ENCODE measurements at places on chromosomes 1 and 21. TPM values are rescaled to one million over a fixed set of nuclear protein-coding genes. Genes with fewer than 3 reads are reported as not detected.

DNA sequence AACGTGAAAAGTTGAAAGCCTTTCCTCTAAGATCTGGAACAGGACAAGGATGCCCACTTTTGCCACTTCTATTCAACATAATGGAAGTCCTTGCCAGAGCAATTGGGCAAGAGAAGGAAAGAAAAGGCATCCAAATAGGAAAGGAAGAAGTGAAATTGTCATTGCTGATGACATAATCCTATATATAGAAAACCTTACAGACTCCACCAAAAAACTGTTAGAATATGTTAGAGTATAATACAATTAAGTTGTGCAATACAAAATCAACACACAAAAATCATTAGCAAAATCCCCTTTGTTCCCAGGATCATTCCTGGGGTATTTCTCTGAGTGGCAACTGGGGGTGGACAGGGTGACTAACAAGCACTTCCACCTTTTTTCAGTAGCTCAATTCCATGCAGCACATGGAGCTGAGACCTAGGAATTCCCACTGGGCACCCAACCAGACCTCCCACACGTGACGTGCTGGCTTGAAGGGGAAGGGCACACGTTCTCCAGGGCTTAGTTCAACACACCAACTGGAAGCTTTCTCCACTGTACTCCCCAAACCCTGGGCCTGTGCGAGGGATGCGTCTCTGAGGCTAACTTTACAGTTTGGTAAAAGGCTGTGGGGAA lies 9.6 kb downstream of the STUM start:
- DNase-seq = no peak
- H3K4me1 ChIP-seq = no peaks in the 10 kb centered on the region
- no peaks in the 10 kb centered on the region for H3K36me3 ChIP-seq
- H3K27ac ChIP-seq = no peak overlapping the region
- no peak overlapping the region for H3K4me3 ChIP-seq
- peaks cover 6% of the 10 kb centered on the region for H3K27me3 ChIP-seq

The FCRL2 gene
- 0.23 TPM for total RNA-seq

DNA sequence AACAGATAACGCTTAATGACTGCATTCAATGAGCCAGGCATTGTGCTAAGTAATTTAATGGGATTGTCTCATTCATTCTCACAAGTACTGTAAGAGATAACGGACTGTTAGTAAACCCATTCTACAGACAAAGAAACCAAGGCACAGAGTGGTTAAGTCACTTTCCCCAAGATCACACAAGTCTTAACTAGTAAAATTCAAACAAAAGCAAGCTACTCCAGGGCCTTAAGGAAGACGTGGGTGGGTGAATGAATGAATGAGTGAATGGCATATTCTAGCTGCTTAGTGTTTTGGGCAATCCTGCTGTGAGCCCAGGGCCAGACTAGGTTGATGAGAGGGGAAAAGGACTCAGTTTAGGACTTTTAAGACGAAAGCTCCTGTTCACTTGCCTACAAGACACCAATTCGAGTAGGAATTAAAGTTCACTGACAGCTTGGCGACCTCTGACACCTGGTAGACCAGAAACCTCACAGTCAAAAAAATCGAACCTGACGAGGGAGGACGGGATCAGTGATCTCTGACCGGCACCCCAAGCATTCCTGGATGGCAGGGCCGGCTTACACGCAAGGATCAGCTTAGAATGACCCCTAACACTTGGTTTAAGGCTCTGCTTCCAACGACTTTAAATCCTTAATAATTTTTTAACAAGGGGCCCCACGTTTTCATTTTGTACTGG lies 557 bp downstream of the EMC1 start:
- H3K36me3 ChIP-seq = peaks cover 4% of the 10 kb centered on the region
- H3K4me1 ChIP-seq = peaks cover 21% of the 10 kb centered on the region
- no peaks in the 10 kb centered on the region for H3K27me3 ChIP-seq
- peak overlapping the region; percentile 83 for H3K4me3 ChIP-seq

The GPR25 gene
- not detected for total RNA-seq

GRCh38 chr21:25462517-25462971 lies 144.7 kb downstream of the MRPL39 start:
- no peak overlapping the region for H3K27ac ChIP-seq
- no peaks in the 10 kb centered on the region for H3K4me1 ChIP-seq
- H3K4me3 ChIP-seq = no peak overlapping the region

The ICOSLG gene
- 1.1 TPM for total RNA-seq

The VASH2 gene
- total RNA-seq = 0.08 TPM

DNA sequence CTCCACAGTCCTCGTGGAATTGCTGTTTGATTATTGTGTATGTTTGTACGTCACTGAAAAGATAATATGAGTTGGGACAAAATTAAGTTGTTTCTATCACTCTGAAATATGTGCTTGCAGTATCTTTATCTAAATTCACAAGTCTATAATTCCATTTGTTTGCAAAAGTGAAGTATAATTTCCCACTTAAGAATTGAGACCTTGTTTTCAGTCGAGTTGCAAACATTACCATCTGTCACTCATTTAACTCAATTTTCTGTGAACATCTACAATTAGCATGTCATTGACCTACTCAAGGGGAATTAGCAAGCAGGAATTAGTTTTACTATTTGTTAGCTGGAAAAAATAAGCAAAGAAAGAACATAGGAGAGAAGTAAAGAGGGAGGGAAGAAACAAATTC lies 195.8 kb downstream of the TPR start:
- no peak overlapping the region for H3K27ac ChIP-seq
- no peaks in the 10 kb centered on the region for H3K4me1 ChIP-seq
- no peaks in the 10 kb centered on the region for H3K27me3 ChIP-seq
- H3K4me3 ChIP-seq = no peak overlapping the region

- H3K4me3 ChIP-seq = no peak overlapping the region
- peak; percentile 10 for DNase-seq
- no peaks in the 10 kb centered on the region for H3K27me3 ChIP-seq
- H3K27ac ChIP-seq = no peak overlapping the region
- no peaks in the 10 kb centered on the region for H3K36me3 ChIP-seq
- H3K4me1 ChIP-seq = peaks cover 4% of the 10 kb centered on the region
Observed at GRCh38 chr1:206005234-206005633, 2.0 kb upstream of the RAB7B start.

GRCh38 chr21:28683982-28684752 lies 308.5 kb downstream of the LTN1 start:
- no peak overlapping the region for H3K4me3 ChIP-seq
- H3K27ac ChIP-seq = no peak overlapping the region

- H3K27ac ChIP-seq = no peak overlapping the region
- H3K27me3 ChIP-seq = no peaks in the 10 kb centered on the region
- H3K36me3 ChIP-seq = no peaks in the 10 kb centered on the region
- no peak for DNase-seq
Observed at GRCh38 chr1:202154766-202155477, 5.5 kb downstream of the PTPN7 start.

DNA sequence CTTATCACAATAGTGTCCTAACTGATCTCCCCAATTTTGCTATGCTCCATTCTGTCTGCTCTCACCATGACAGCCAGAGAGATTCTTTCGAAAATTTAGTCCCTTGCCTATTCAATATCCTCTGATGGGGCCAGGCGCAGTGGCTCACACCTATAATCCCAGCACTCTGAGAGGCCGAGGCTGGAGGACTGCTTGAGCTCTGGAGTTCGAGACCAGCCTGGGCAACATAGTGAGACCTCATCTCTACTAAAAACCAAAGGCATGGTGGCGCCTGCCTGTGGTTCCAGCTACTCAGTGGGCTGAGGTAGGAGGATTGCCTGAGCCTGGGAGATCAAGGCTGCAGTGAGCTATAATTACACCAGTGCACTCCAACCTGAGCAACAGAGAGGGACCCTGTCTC lies 16.1 kb upstream of the PDZK1IP1 start:
- no peaks in the 10 kb centered on the region for H3K27me3 ChIP-seq
- no peak overlapping the region for H3K4me3 ChIP-seq
- H3K27ac ChIP-seq = no peak overlapping the region
- no peaks in the 10 kb centered on the region for H3K4me1 ChIP-seq
- H3K36me3 ChIP-seq = no peaks in the 10 kb centered on the region

DNA sequence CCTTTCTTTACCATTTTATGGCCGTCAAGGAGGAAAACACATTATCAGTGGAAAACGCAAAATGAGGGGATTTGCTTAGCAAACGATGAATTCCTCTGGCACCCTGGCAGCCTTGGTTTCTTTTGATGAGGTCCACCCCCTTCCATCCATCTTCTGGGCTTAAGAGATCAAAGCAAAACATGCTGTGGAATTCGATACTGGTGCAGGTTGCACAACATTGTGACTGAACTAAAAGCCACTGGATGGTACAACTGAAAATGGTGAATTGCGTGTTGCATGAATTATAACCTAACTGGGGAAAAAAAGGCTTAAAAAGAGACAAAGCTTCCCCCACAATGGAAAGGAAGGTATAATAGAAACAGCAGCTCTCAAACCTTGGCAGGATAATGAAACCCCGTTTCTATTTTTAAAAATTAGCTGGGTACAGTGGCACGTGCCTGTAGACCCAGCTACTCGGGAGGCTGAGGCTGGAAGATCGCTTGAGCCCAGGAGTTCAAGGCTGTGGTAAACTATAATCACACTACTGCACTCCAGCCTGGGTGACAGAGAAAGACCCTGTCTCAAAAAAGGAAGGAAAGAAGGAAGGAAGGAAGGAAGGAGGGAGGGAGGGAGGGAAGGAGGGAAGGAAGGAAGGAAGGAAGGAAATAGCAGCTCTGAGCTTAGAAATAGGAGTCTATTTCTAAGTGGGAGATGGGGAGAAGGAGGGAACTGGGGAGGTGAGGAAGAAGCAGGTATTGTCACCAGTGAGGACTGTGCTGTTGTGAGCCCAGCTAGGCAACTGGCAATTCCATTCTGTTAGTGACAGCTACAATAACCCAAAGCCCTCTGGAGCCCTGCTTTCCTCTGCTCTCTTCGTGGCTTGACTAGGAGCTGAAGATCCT lies 29.0 kb upstream of the LGALS8 start:
- DNase-seq = no peak
- no peak overlapping the region for H3K4me3 ChIP-seq
- no peaks in the 10 kb centered on the region for H3K27me3 ChIP-seq
- no peak overlapping the region for H3K27ac ChIP-seq
- H3K36me3 ChIP-seq = no peaks in the 10 kb centered on the region

- no peaks in the 10 kb centered on the region for H3K27me3 ChIP-seq
- no peaks in the 10 kb centered on the region for H3K4me1 ChIP-seq
- peak; percentile 5 for DNase-seq
Observed at GRCh38 chr1:29684141-29684540, 447.8 kb downstream of the PTPRU start.

DNA sequence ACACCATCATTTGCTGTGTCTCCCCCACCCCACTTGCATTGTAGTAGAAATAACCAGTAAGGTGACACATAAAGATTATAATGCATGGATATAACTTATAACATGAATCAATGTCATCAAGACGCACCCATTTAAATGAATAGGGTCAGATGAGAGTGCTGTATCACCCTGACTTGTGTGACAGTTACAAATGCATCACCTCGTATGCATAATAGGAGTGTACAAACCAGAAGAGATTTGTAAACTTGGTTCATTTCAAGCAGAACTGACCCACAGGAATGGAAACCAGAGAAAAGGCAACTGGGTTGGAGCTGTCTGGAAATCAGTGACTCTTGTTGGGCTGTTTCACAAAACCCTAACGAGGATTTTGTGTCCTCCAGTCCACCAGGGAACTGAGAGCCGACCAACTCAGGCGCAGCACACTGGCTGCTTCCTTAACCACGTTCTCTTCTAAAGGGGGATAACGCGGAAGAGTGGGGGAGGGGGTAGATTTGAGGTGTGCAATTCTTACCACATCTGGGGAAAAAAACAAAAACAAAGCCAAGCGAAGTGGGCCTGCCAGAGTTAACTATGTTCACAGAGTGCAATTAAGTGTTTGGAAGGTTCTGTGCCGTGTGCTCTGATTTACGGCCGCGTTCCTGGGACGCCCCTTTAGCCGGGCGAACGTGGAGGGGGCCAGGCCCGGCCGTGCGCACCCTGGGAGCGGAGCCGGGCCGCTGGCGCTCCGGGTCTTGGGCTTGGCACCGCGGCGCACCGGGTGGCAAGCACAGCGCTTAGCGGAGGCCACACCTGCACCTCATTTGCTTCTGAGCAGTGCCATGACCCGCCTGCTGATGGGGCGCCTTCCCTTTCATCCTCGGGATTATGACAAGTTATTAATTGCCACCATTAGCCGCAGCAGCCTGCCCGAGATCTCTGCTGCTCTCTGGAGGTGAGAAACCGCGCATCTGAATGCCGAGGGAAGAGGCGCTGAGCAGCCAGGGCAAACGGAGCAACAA lies 248.8 kb upstream of the FOXD3 start:
- H3K36me3 ChIP-seq = no peaks in the 10 kb centered on the region
- DNase-seq = no peak
- peak overlapping the region; percentile 27 for H3K4me3 ChIP-seq
- H3K4me1 ChIP-seq = no peaks in the 10 kb centered on the region
- no peak overlapping the region for H3K27ac ChIP-seq

GRCh38 chr1:241944300-241944699 lies 13.3 kb upstream of the BECN2 start:
- no peak for DNase-seq
- no peaks in the 10 kb centered on the region for H3K36me3 ChIP-seq
- no peak overlapping the region for H3K4me3 ChIP-seq
- no peak overlapping the region for H3K27ac ChIP-seq
- no peaks in the 10 kb centered on the region for H3K4me1 ChIP-seq
- H3K27me3 ChIP-seq = no peaks in the 10 kb centered on the region

The ATP1B1 gene
- total RNA-seq = 36.1 TPM

- H3K27me3 ChIP-seq = no peaks in the 10 kb centered on the region
- H3K36me3 ChIP-seq = peaks cover 17% of the 10 kb centered on the region
Observed at GRCh38 chr1:204431310-204432184, 19.9 kb upstream of the PPP1R15B start.

- H3K27me3 ChIP-seq = no peaks in the 10 kb centered on the region
- H3K4me3 ChIP-seq = no peak overlapping the region
- H3K27ac ChIP-seq = no peak overlapping the region
Observed at GRCh38 chr1:117664314-117664713, 58.5 kb downstream of the TENT5C start.

The CREB3L4 gene
- 7.4 TPM for total RNA-seq

DNA sequence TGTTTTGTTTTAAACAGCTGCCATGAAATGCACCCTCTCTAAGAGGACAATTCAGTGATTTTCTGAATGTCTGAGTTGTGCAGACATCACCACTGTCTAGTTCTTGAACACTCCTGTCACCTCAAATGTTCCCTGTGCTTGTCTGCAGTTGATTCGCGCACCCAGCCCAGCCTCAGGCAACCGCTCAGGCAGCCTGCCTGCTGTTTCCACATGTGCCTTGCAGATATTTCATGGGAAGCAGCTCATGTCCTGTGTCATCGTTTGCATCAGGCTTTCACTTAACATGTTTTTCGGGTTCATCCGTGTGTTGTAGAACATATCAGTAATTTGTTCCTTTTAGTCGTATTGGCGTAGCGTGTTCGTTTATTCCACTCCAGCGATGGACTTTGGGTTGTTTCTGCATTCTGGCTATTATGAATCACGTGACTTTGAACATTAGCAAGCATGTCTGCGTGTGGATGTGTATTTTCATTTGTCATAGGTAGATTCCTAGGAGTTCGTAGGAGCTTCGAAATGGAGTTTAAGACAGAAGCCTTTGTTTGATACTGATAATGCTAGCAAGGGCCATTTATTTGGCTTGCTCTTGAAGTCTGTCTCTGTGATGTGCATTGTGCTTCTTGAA lies 12.1 kb downstream of the ADARB1 start:
- H3K27me3 ChIP-seq = no peaks in the 10 kb centered on the region
- H3K36me3 ChIP-seq = no peaks in the 10 kb centered on the region
- no peak for DNase-seq
- H3K4me3 ChIP-seq = no peak overlapping the region
- no peak overlapping the region for H3K27ac ChIP-seq

GRCh38 chr1:168146626-168147025 lies 9.9 kb upstream of the GPR161 start:
- no peaks in the 10 kb centered on the region for H3K36me3 ChIP-seq
- no peak overlapping the region for H3K27ac ChIP-seq
- H3K27me3 ChIP-seq = no peaks in the 10 kb centered on the region
- DNase-seq = no peak

The PHGDH gene
- total RNA-seq = 59.7 TPM

All from liver (tissue), 10 donors.